ENCODE measurements at places on chromosomes 1 and 21. TPM values are rescaled to one million over a fixed set of nuclear protein-coding genes. Genes with fewer than 3 reads are reported as not detected.

The MROH9 gene
- polyA plus RNA-seq = not detected

The SH3D21 gene
- polyA plus RNA-seq = 18.5 TPM

The SMCP gene
- not detected for polyA plus RNA-seq

GRCh38 chr1:235739124-235739523, 89.5 kb upstream of the GNG4 start:
- no peak for DNase-seq

GRCh38 chr1:74343216-74343615, 108.0 kb downstream of the TNNI3K start:
- DNase-seq = peak; percentile 7

The CCDC27 gene
- 0.11 TPM for polyA plus RNA-seq

The GIPC2 gene
- 18.9 TPM for polyA plus RNA-seq

- no peak for DNase-seq
These were observed 34.4 kb downstream of the PALMD start for GRCh38 chr1:99680270-99680669.

GRCh38 chr1:13922466-13923110, 222.6 kb downstream of the PRDM2 start:
- DNase-seq = no peak

The USP21 gene
- 51.1 TPM for polyA plus RNA-seq

GRCh38 chr1:150234566-150235293, 1.2 kb downstream of the ANP32E start:
- DNase-seq = no peak

- DNase-seq = no peak
These were observed 82.4 kb downstream of the OBSCN start for GRCh38 chr1:228289996-228290881.

DNA sequence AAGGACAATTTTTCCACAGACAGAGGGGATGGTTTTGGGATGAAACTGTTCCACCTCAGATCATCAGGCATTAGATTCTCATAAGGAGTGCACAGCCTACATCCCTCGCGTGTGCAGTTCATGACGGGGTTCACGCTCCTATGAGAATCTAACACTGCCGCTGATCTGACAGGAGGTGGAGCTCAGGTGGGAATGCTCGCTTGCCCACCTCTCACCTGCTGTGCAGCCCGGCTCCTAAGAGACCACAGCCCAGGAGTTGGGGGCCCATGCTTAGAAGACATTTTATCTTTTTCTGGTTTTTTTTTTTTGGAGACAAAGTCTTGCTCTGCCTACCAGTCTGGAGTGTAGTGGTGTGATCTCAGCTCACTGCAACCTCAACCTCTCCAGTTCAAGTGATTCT, 16.0 kb downstream of the GNB1 start:
- DNase-seq = no peak

DNA sequence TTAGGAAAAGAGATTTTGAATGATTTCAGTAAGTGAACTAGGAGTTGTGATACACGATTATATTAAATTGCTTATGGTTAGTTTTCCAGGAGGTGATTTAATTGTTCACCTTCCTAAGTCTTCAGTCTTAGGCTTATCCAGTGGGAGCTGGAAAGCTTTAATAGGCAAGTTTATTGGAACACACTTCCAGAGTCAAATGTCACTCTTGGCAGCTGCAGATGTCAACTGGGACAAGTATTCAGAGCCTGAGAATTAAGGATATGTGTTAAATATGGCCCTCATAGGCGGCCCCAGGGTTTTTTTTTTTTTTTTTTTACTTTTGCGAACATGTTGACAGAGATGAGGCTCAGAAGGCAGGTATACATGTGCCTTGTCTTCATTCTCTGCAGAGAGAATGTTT, 29.2 kb downstream of the UCK2 start:
- no peak for DNase-seq

DNA sequence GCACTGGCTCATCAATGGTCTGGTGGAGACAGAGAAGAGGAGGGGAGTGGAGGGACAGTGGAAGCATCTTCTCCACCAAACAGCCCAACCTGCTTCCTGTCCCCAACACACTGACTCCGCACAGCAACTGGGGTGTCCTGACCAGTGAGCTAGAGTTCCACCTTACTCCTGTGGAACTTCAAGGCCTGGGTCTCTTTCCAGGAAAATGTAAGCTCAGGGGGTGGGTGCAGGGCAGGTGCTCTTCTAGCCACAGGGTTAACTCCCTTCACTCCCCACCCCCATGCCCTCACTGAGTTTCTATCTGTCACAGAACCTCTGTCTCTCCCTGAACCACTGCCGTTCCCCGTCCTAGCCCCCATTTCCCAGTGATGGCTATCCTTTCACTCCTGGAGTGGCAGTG, 876 bp downstream of the MOB3C start:
- DNase-seq = no peak

- no peak for DNase-seq
These were observed 834 bp upstream of the ELF3 start for GRCh38 chr1:202009326-202010179.

GRCh38 chr1:22754824-22755223, 44.2 kb downstream of the EPHB2 start:
- no peak for DNase-seq

GRCh38 chr1:70140343-70140742, 65.0 kb downstream of the LRRC40 start:
- DNase-seq = peak; percentile 31

- no peak for DNase-seq
These were observed 81.4 kb downstream of the TGFBR3 start for GRCh38 chr1:91804546-91805023.

DNA sequence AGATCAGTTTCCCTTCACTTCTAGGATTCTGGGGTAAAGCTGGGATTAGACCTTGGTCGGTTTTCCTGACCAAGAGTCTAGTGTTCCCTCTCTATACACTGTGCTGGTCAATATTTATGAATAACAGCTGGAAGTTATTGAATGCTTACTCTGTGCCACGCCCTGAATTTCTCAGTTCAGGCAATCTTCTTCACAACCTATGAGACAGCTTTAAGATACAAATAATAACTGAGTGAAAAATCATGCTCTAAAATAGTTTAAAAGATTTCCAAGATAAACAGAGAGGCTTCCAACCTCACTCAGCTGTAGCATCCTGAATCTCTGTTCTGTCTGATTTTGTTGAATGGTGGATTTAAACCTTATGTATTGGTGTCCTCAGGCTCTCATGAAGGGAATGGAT, 72.2 kb downstream of the GNG12 start:
- no peak for DNase-seq

GRCh38 chr21:43269440-43269839, 100.6 kb downstream of the CRYAA start:
- DNase-seq = no peak

DNA sequence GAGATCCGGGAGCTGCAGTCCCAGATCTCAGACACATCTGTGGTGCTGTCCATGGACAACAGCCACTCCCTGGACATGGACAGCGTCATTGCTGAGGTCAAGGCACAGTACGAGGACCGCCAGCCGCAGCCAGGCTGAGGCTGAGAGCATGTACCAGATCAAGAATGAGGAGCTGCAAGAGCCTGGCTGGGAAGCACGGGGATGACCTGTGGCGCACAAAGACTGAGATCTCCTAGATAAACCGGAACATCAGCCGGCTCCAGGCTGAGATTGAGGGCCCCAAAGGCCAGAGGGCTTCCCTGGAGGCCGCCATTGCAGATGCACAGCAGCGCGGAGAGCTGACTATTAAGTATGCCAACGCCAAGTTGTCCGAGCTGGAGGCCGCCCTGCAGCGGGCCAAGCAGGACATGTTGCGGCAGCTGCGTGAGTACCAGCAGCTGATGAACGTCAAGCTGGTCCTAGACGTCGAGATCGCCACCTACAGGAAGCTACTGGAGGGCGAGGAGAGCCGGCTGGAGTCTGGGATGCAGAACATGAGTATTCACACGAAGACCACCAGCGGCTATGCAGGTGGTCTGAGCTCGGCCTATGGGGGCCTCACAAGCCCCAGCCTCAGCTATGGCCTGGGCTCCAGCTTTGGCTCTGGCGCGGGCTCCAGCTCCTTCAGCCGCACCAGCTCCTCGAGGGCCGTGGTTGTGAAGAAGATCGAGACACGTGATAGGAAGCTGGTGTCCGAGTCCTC, 25.5 kb downstream of the ETV3L start:
- DNase-seq = peak; percentile 9

GRCh38 chr1:184559117-184559713, 172.4 kb downstream of the C1orf21 start:
- DNase-seq = no peak

DNA sequence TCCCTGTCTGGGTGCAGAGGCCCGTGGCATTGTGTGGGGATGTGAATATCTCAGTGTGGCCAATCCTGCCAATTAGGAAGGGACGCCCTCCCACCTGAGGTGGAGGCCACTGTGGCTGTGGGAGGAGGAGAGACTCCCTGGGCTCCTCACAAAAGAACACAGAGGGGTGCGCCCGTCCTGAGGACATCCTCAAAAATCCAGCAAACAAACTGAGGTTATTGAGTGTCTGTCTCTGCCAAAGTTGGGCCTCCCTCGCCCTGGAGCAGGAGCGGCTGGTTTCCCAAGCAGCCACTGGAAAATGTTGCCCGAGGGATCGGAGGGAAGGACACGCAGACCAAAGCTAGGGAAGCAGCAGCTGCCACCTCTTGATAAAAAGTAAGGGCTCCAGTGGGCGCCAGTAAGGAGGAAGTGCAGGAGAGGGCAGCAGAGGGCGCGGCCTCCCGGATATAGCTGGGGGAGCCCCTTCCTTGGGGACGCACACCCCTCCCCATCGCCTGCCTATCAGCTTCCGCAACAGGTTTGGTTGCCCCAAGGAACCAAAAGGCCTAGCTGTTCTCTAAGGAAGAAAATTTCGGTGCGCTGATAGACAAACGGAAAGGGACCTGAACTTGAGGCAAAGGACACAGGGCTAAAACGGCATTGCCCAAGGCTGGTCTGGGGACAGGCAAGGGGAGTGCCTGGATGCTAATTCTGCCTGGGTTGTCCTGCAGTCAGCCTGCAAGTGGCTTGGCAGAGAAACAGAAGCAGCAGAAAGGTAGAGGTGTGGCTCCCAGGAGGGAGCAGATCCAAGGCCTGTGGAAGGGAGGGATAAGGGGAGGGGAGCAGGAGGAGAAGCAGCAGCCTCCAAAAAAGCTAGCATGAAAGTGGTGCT, 1.7 kb upstream of the GRIK3 start:
- no peak for DNase-seq

DNA sequence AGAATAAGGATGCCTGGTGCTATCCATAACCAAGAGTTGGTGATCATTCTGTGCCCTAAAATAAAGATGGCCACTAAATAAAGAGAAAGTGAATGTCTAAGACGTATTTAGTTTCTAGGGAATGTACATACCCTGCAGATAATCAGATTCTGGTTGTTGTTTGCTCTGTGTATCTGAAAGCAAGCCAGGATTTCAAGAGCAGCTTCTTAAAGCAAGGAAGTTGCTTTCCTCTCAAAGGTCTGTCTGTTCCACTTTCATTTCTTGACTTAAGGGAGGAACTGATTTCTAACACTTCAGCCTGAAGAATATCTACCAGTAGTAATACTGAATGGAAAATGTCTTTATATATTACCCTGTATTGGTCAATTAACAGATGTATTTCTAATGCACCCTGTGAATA, 88.8 kb downstream of the KIF1B start:
- DNase-seq = no peak

GRCh38 chr1:170598618-170599017, 65.3 kb upstream of the PRRX1 start:
- no peak for DNase-seq

The APOBEC4 gene
- not detected for polyA plus RNA-seq

GRCh38 chr1:151401125-151401788, 1.9 kb downstream of the PSMB4 start:
- DNase-seq = no peak

The FNBP1L gene
- polyA plus RNA-seq = 109 TPM

- DNase-seq = no peak
These were observed 67.6 kb downstream of the TBX19 start for GRCh38 chr1:168348146-168348709.

- DNase-seq = no peak
These were observed 3.3 kb upstream of the KISS1 start for GRCh38 chr1:204199579-204199978.

- no peak for DNase-seq
These were observed 50.7 kb downstream of the KMO start for GRCh38 chr1:241582921-241583321.

GRCh38 chr21:46052703-46053651, 44.9 kb upstream of the COL6A2 start:
- DNase-seq = no peak

The AQP10 gene
- 0.16 TPM for polyA plus RNA-seq

The COL24A1 gene
- polyA plus RNA-seq = 1.6 TPM

DNA sequence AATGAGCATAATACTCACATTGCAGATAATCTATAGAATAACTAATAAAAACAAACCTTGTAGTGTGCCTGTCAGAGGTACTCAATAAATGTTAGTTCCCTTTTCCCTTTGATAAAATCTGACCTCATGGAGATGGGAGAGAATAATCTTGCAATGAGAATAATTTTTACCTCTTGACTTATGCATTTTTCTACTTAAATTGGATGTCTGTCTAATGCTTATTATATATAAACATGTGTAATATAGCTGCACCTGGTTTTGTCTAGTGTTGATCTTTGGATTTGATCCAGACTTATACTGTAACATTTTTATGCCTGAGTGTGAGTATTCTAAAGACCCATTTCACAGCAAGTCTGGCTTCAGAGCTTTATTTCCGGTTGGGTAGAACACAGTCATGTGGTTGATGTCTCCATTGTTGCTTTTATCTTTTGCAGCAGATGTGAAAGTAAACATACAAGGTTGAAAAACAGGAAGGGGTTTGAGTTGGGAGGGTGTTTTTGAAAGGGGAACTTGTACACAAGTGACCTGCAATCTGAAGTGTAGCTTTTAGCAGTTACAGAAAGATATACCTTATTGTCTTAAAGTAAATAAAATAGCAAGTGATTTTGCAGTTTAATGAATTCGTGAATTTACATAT, 12.4 kb downstream of the EPB41 start:
- DNase-seq = no peak

GRCh38 chr1:154276797-154277196, 4.4 kb downstream of the HAX1 start:
- no peak for DNase-seq

GRCh38 chr1:28280977-28281381, 21.7 kb downstream of the SESN2 start:
- DNase-seq = no peak

DNA sequence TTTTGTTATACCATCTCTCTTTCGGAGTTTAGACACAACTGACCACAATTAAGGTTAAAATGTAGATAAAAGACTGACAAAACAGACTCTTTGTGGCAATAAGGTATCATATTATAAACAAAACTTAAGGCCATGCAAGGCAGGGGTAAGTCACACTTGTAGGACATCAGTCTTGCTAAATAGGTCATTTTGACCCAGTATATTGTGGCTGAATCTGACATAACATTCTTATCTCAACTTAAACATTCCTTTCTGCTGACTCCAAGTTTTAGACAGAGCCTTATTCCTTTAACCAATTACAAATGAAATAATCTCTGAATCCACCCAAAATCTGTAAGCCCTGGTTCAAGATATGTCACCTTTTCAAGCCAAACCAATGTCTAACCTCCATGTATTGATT, 733.4 kb upstream of the B3GALT2 start:
- DNase-seq = no peak

The VWA1 gene
- 53.6 TPM for polyA plus RNA-seq

The RNF186 gene
- 0.46 TPM for polyA plus RNA-seq

GRCh38 chr1:197062692-197063091, 4.4 kb downstream of the F13B start:
- DNase-seq = no peak

- no peak for DNase-seq
These were observed 1.2 kb upstream of the PTTG1IP start for GRCh38 chr21:44874497-44875315.
